ENCODE measurements at places on chromosomes 4 and X. TPM values are rescaled to one million over a fixed set of nuclear protein-coding genes. Genes with fewer than 3 reads are reported as not detected.

GRCh38 chrX:41472231-41472815, 25.2 kb downstream of the NYX start:
- H3K27me3 ChIP-seq: no peaks in the 10 kb centered on the region

DNA sequence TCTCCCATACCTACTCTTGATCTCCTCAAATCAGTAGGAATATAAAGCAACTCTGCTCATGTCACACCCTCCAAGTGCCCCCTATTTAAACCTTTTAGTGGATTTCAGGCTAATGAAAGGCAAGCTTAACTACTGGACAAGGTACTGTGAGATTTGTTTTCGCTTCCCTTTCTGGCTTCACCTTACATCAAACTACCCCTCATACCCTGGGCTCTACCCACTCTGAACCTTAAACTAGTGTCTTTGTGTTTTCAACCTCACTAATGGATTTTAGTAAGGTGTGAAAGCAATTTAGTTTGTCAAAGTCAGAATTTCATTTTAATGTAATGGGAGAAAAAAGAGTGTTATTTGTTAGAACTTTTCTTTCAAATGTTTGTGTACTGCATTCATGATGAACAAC, 291.7 kb downstream of the INPP4B start:
- DNase-seq: no peak
- no peak overlapping the region for H3K27ac ChIP-seq
- no peaks in the 10 kb centered on the region for H3K36me3 ChIP-seq
- no peaks in the 10 kb centered on the region for H3K27me3 ChIP-seq
- H3K4me3 ChIP-seq: no peak overlapping the region

ATP11C gene
- 3.7 TPM for total RNA-seq

DNA sequence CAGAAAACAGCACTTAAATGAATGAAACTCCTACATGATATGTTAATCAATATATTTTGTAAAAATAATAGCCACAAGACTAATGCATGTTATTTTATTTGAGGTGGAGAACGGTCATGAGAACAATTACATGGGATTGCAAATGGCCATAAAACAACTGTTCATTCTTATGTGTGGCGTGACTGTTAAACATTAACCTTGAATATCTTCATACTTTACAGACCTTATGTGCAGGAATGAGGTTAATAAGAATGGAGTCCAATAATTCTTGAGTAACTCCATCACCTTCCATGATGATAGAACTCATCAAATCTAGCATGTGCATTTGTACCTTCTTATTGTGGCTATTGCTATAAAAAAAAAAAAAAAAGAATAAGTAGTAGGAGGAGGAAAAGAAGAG, 55.3 kb downstream of the PDS5A start:
- H3K27ac ChIP-seq: no peak overlapping the region
- DNase-seq: no peak
- peaks cover 47% of the 10 kb centered on the region for H3K36me3 ChIP-seq
- no peak overlapping the region for H3K4me3 ChIP-seq
- no peaks in the 10 kb centered on the region for H3K27me3 ChIP-seq
- H3K4me1 ChIP-seq: no peaks in the 10 kb centered on the region

DNA sequence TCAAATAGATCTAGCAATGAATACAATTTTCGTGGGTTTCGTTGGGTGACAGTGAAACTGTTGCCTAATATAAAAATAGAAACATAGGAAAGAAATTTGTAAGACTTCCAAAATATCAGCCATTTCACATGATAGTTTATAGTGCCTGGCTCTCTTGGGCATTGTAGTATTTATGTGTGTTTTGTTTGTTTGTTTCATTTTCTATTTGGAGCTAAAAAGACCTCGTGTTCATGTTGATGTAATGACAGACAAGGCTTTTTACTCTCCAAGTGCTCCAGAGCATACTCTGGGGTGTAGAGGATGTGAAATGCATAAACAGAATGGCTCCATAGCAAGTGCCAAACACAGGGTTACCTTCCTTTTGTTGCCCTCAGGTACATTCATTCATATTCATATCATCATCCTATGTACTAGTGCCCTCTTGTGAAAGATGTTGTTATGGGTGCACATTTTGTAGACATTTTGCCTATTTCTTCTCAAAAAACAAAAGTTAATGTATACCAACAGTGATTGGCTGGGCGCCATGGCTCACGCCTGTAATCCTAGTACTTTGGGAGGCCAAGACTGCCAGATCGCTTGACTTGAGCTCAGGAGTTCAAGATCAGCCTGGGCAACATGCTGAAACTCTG, 100.7 kb upstream of the AMOT start:
- no peaks in the 10 kb centered on the region for H3K4me1 ChIP-seq
- H3K36me3 ChIP-seq: no peaks in the 10 kb centered on the region
- H3K4me3 ChIP-seq: peak overlapping the region; percentile 34
- H3K27me3 ChIP-seq: no peaks in the 10 kb centered on the region

- no peaks in the 10 kb centered on the region for H3K27me3 ChIP-seq
- DNase-seq: no peak
- no peak overlapping the region for H3K27ac ChIP-seq
- H3K4me3 ChIP-seq: no peak overlapping the region
Observed at GRCh38 chrX:42276982-42277690, 353.8 kb upstream of the CASK start.

- no peaks in the 10 kb centered on the region for H3K27me3 ChIP-seq
- H3K27ac ChIP-seq: no peak overlapping the region
- no peaks in the 10 kb centered on the region for H3K4me1 ChIP-seq
- no peak for DNase-seq
- H3K4me3 ChIP-seq: no peak overlapping the region
Observed at GRCh38 chrX:38929966-38930421, 128.7 kb downstream of the MID1IP1 start.

GRCh38 chr4:85760511-85760910, 285.6 kb downstream of the ARHGAP24 start:
- H3K36me3 ChIP-seq: no peaks in the 10 kb centered on the region
- H3K4me1 ChIP-seq: peaks cover 26% of the 10 kb centered on the region
- no peak overlapping the region for H3K4me3 ChIP-seq
- H3K27me3 ChIP-seq: no peaks in the 10 kb centered on the region
- H3K27ac ChIP-seq: peak overlapping the region; percentile 41
